Fibroblast of gingiva (primary cell): ENCODE measurements at places on chromosomes 7 and 10.

- DNase-seq: no peak
These were observed 175.3 kb downstream of the MBL2 start for GRCh38 chr10:52597189-52597863.

DNA sequence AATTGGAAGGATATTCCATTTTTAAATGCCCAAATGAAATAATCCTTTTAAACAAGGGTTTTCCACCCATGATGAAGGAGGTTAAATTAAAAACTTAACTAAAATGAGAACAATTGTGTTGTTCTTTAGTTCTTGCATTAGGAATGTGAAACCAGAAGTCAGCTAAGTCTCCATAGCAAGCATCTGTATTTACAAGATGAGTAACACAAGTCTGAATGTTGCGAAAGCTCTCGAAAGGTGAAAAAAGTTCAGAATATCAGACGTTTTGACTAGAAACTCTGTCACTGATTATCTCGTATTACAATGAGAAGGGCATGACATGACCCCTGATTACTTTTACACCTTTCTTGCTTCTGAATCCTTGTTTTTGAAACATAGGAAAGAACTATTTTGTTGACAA is 149.6 kb downstream of the BICC1 start:
- DNase-seq: peak; percentile 86

GRCh38 chr7:50921114-50921813 is 138.6 kb upstream of the GRB10 start:
- no peak for DNase-seq

GRCh38 chr7:78099715-78100394 is 301.3 kb downstream of the PHTF2 start:
- DNase-seq: no peak

DNA sequence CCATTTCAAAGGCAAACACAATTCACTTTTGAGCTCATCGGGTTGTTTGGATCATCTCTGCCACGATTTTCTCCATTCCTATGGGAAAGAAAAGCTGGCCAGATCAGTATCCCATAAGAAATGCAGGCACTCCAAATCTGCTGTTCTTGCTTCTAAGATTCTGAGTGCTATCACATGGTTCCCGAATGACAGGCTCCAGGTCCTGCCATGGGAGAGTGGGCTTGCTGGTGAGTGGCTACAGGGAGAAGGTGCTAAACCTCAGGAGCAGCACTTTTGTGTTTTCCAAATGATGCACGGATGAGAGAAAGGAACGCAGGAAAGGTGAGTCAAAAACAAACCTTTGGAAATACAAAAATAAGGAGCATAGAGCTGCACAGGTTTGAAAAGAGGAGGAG is 32.1 kb downstream of the MTURN start:
- DNase-seq: no peak

GRCh38 chr10:22316286-22317075 is at the start of gene COMMD3:
Gene COMMD3, plus strand, starts transcription at chr10:22316388. Its CDS starts 30 bp downstream, at chr10:22316418.
- DNase-seq: peak; percentile 88

- no peak for DNase-seq
These were observed 135.2 kb upstream of the PRSS1 start for GRCh38 chr7:142614116-142614515.

- no peak for DNase-seq
These were observed 350.1 kb downstream of the ETV1 start for GRCh38 chr7:13639396-13639795.

DNA sequence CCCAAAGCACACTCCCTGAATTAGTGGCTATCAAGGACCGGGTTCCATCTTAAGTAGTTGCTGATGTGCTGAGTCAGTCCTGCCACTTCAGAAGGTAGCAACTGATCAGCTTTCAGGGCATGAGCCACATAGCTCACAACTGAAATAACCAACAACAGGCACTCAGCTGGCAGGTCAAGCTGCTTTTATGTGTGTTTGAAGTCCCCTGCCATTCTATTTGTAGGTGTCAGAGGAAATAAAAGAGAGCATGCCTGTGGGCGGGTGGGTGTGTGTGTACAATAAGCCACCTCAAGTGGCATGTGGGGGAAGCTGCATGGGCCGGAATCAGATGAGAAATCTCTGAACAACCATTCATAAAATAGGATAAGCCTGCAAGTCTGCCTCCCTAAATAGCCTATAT is 114.3 kb upstream of the YAE1 start:
- no peak for DNase-seq

DNA sequence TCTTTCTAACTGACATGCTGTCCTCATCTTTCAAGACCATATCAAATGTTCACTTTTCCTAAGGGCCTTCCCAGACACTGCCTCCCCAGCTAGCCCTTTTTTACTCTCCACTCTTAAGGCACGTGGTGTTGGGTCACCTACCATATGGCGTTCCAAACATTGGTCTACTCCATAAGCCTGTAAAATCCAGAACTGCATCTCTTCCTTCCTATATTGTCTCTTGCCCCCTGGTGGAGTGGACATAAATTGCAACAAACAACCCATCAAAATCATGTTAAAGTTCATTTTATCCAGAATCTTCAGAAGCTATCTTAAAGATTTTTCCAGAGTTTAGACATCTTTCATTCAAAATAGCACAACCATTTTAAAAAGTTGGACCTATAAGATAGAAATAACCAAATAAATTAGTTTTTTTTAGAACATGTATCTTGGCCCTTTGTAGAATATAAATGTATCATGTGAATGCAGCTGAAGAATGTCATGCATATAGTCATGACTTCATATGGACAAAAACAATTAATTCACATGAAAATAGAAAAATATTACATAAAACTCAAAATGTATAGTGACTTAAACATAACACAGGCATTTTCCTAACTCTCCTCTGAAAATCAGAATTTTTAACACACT is 180.6 kb upstream of the CHRM2 start:
- DNase-seq: no peak

DNA sequence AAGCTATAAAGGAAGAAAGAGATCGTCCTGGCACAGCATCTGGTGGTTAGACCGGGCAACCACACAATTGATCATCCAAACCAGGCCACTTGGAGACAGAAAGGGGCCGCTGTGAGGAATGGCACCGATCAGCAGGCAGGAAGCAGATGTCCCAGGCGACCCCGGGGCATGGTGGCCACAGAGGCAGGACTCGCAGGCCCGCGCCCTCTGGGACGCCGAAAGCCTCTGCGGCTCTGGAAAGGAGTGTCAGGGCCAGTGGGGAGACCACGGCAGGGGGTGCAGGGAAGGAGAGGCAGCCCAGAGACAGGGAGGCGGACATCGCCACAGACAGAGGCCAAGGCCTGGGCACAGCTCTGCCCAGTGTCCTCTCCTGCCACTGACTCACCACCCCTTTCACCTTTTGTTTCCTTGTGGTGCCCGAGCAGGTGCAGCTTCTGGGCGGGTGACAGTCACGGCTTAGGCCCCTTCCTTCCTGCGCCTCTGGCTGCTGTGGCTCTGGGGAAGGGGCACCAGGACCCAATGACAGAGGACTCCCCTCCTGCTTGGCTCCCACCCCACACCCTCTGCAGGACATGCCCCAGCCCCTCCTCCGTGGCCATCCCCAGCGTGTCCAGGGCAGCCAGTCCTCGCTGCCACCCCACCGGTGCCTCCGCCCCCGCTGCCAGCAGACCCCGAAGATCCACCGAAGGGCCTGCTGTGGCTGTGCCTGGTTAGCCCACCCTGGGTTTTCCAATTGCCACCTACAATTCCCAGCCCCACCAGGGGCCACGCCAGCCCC is 10.9 kb downstream of the STK32C start:
- DNase-seq: no peak

DNA sequence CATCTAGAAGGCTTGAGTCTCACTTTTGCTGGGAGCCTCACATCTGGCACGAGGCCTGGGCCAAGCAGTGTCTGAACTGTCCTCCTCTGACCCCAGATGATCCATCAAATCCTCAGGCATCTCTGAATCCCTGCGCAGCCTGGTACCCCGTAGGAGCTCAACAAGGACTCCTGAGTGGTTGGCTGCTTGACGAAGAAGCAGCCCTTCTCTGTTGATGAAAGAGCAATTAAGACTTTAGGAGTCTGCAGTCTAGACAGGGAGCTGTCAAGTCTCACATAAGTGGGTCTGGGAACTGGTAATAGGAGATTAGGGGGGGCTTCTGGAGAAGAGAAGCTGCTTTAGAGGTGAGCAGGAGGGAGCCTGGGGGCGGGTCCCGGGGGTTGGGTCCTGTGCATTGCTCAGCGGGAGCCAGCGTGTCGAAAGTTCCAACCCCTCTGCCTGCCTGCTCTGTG is 326.0 kb downstream of the RPS24 start:
- DNase-seq: no peak

- no peak for DNase-seq
These were observed 241.9 kb downstream of the PTPRN2 start for GRCh38 chr7:158345731-158346130.

GRCh38 chr7:37670436-37670835 is 13.1 kb upstream of the GPR141 start:
- DNase-seq: no peak

DNA sequence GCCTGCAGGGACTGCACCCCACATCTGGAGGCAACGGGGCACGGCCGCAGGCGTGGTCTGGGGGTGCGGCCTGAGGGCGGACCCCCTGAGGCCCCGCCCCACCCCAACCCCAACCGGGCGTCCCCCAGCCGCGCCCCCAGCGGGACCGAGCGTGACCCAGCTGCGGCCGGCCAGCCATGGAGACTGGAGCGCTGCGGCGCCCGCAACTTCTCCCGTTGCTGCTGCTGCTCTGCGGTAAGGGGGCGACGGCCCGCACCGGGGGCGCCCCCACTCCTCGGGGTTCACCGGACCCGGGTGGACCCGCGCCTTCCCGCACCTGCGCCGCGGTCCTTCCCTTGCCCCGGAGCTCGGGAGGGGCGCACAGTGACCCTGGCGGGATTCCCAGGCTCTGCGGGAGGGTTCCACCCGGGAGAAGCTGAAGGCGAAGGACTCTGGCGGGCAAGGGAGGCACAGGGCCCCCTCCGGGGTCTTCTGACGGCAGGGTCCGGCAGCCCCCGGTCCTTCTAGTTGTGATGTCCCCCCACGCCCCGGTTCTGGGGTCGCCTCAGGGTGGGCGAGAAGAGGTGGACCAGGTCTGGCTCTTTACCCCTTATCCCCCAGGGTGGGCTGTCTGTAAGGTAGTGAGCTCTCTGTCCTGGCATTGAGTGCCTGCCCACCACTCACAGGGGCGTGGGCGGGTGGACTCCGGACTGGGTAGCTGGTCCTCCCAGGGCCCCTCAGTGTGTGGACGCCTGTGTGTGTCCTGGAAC is at the start of gene RAMP3:
TSS of gene RAMP3 (plus strand) at position 139 of the 749 bp plus-strand sequence. CDS start at position 177, 38 bp downstream.
- no peak for DNase-seq

DNA sequence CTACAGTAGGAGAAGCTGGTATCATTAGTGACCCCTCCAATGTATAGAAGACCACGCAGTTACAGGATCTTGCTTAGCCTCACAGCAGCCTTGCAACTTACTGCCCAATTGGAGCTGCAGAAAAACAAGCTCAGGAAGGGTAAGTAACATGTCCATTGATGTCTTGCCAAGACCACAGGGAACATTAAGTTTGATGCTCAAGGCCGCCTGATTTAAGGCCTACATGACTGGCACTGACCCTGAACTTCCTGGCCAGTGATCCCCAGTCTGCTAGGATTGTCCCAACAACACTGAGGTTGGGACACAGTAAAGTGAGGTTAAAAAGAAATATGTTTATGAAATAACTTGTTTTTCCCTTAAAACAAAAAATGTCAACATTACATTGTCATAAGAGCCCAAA is 6.8 kb upstream of the GDF2 start:
- DNase-seq: no peak

DNA sequence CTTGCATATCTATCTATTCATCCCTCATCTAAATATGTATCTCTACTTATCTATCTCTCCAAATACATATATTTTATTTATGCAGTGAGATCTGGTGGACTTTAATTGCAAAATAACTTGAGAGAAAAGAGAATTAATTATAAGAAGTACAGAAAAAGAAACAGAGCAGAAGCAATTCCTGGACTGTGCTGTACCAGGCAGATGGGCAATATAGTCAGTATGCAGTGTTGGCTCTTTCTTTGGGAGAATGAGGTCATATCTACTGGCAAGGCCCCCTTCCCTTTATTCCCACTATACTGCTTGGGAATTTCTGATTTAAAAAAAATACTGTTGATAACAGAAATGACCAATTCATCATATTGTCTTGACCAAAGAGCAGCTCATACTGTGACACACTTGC is 49.0 kb upstream of the TOMM7 start:
- DNase-seq: no peak

GRCh38 chr10:67965456-67965855 is 81.0 kb downstream of the SIRT1 start:
- no peak for DNase-seq

- DNase-seq: peak; percentile 36
These were observed 23.3 kb downstream of the BPGM start for GRCh38 chr7:134669845-134670373.

DNA sequence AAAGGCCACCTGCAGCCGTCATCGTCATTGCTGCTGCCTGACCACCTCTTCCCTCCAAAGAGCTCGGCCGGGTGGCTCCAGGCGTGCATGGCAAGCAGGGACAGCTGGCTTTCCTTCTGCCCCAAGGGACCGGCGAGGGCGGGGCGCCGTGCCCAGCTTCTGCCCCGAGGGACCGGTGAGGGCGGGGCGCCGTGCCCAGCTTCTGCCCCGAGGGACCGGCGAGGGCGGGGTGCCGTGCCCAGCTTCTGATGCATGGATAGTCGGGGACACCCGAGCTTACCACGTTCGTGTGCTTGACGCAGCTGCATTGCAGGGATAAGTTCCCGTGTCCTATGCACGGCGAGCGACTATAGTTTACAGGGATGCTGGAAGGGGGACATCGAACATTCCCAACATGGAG is 27.0 kb downstream of the CFAP46 start:
- no peak for DNase-seq

DNA sequence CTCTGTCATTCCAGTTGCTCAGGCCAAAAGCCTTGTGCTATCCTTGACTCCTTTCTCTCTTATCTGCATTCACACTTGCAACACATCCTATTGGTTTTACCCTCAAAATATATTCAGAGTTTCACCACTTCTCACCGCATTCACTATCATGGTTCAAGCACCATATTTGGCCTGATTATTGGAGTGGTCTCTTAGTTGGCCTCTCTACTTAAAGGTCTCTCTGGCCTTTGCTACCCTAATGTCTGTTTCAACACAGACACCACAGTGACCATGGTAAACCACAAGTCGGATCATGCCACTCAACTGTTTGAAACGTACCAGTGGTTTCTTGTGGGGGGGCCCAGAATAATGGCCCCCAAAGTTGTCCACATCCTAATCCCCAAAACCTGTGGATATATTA is 15.2 kb upstream of the PDZD8 start:
- no peak for DNase-seq

- no peak for DNase-seq
These were observed 40.0 kb upstream of the TM9SF3 start for GRCh38 chr10:96626795-96627194.

DNA sequence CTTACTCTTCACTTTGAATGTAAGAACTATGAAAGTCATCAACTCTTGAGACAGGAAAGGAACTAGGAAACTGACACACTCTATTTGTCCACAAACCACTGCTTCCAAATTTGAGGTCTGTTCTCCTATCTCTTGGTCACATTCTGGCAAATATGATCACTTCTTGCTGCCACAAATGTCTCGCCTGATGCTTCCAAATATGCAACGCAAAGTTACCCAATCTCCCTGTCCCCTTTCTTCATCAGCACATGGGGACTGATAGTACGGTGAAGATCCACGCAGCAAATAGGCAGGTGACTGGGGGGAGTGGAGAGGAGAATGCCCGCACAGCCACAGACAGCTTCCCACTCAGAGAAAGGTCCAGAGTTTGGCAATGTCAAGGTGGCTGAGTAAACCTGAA is 92.6 kb upstream of the TCF7L2 start:
- no peak for DNase-seq
